ENCODE measurements at places on chromosomes 6 and 20. TPM values are rescaled to one million over a fixed set of nuclear protein-coding genes. Genes with fewer than 3 reads are reported as not detected.

GRCh38 chr20:33914919-33915318 is 78.8 kb upstream of the RALY start:
- DNase-seq: no peak

GRCh38 chr20:47741669-47742608 is 43.3 kb downstream of the SULF2 start:
- DNase-seq: no peak

SLPI gene
- not detected for total RNA-seq

DNA sequence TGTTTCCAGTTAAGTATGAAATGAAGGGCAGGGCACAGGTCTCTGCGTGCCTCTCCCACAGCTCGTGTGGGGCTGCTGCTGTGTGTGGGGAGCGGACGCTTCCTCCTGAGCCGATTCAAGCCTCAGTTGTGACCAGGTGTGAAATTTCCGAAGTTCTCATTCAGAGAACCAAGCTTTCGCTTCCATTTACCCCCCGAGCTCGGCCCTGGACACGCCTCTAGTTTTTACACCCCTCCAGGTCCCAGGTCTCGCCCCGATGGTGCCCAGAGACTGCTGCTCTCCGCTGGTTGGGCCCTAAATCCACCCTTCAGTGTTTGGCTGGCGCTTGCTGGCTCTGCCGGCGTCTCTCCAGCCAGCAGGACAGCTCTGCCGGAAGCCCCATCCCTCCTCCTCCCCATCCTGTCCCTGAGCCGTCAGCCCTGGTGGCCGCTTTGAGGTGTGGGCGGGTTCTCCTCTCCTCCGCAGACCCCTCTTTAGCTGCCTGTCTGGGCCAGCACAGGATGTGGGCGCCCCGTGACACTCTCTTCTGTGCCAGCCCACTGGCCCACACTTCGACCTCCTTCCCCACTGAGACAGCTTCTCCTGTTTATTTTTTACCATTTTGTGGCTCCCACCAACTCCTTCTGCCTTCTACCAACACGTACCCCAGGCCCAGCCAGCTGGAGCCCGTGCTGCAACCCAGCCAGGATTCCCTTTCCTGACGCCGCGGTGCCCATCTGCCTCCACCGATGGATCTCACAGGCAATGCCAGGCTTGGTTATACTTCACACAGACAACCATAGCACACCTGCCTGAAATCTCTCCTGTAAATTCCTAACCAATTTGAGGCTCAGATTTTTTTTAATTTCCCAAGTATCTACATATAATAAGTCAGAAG is 142.8 kb downstream of the DLL1 start:
- DNase-seq: no peak

DNA sequence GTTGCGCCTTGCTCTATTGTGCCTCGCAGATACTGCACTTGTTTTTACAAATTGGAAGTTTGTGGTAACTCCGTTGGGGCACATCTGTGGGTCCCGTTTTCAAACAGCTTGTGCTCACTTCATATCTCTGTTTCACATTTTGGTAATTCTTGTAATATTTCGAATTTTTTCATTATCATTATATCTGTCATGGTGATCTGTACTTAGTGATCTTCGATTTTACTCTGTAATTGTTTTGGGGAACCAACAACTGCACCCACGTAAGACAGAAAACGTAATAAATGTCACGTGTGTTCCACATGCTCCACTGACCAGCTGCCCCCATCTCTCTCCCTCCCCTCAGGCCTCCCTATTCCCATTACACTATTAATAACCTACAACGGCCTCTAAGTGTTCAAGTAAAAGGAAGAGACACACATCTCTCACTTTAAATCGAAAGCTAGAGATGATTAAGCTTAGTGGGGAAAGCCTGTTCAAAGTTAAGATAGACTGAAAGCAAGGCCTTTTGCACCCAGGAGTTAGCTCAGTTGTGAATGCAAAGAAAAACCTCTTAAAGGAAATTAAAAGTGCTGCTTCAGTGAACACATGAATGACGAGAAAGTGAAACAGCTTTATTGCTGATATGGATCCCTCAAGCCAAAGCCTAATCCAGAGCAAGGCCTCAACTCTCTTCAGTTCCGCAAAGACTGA is 26.9 kb downstream of the TTLL2 start:
- DNase-seq: no peak

GRCh38 chr20:50467718-50468356 is 42.3 kb upstream of the PTPN1 start:
- no peak for DNase-seq

GGTLC1 gene
- not detected for total RNA-seq

C6orf52 gene
- 2.2 TPM for total RNA-seq

- DNase-seq: no peak
These were observed 13.5 kb upstream of the RAB5IF start for GRCh38 chr20:36591854-36592641.

COL20A1 gene
- not detected for total RNA-seq

- no peak for DNase-seq
These were observed 95.0 kb downstream of the AIG1 start for GRCh38 chr6:143155681-143156080.

DNA sequence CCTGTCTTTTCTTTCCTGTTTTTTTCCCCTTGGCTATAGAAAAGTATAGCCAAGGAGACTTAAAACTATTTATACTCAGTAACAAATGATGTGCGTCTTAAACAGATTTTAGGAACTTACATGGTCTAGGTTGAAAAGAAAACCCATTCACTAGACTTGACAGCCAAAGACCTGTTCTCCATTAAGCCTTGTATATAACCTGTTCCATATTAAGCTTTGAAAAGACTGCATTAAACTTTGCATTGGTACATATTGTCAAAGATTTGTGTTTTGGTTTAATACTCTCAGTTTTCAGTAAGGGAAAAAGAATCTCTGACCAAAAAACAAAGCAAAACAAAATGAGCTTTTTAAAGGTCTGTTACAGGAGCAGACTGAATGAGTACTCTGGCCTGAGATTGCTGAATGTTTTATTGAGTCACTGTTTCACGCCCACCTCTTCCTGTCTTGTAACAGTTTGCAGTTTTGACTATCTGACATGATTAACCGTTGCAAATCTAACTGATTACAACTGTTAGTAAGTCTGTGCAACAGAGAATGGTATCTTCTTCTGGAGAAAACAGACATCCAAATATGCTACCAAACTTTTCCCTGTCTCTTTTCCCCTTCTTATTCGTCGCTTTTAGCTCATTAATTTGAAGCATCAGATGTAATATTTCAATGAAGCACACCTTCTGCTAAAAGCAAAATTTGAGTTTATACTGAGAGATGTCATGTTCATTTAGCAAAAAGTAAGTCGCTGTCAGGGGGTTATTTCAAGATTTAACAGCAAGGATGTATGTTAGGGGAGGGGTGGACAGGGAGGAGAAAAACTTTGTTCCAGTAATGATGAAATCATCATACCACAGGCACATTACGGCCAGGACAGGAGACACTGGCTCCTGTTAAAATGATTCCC is 59.1 kb upstream of the SUPT3H start:
- DNase-seq: peak; percentile 70

MUC22 gene
- total RNA-seq: not detected

- no peak for DNase-seq
These were observed 231.3 kb upstream of the PDE10A start for GRCh38 chr6:165894171-165894825.

OCSTAMP gene
- not detected for total RNA-seq

GRCh38 chr6:37283671-37284151 is 25.8 kb upstream of the TMEM217 start:
- DNase-seq: no peak

DNA sequence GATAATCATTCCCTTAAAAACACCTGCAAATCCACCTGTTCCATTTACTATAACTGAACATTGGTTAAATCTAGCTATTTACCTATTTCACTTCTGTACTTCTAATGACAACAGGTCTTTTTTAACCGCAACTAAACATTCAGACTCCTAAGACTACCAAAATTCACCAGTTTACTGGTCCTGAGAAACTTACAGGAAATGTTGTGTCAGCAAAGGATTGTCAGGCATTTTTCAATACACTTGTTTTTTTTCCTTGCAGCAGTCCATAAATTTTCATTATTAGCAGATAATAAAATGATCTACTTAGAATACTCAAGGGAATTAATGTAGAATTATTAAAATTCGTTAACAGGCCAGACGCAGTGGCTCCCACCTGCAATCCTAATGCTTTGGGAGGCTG is 5.3 kb downstream of the ZUP1 start:
- no peak for DNase-seq

DNA sequence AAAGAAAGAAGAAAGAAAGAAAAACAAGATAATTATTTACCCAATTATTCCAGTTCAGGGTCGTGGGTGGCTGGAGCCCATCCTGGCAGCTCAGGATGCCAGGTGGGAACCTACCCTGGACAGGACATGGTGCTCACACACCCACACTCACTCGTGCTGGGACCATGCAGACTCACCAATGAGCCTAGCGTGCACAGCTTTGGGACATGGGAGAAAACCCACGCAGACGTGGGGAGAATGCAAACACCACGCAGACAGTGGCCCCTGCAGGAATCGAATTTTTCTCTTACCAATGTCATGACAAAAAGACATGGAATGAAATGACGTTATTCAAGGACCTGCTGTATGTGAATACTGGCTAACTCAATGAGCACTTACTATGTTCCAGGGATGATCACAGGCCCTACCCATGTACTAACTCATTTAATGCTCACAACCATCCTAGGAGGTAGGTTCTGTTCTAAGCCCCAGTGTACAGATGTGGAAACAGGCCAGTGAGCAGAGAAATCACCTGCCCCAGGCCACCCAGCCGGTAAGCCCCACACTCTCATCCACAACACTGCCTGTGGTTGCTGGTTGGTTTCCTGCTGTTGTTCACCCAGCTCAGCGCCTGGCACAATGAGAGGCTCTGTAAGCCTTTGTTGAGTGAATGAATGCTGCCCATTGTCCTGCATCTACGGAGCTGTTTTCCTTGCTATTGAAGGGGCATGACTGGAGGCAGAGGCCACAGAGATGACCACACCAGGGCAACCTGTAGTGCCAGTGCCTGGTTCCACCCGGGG is 6.8 kb upstream of the PI16 start:
- DNase-seq: no peak
